Activated effector memory CD4-positive, alpha-beta T cell treated with Interleukin-2 at 50 U/mL for 16 hours (primary cell): ENCODE measurements at places on chromosomes 6 and 20.

DNA sequence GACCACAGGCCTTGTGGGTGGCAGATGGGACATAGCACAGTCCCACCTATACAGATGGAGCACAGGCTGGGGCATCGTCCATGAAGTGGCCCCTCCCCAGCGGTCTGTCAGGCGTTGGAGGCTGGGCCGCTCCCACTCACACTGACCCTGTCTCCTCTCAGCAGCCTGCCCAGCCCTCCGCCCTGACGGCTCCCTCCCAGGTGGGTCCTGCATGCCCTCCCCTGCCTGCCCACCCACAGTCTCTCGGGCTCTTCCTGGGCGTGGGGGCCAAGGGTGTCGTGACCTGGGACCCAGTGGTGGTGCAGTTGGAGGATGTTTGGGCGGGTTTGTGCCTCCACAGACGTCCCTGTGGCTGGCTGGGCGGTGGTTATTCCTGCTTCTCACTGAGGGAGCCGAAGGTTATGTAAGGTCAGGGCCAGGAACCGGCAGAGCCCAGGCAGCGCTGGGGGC is 22.3 kb downstream of the COL20A1 start:
- no peak for DNase-seq

GRCh38 chr6:1297746-1298145 is 14.2 kb upstream of the FOXQ1 start:
- DNase-seq: no peak

GRCh38 chr20:63330940-63331339 is 30.2 kb downstream of the CHRNA4 start:
- no peak for DNase-seq

DNA sequence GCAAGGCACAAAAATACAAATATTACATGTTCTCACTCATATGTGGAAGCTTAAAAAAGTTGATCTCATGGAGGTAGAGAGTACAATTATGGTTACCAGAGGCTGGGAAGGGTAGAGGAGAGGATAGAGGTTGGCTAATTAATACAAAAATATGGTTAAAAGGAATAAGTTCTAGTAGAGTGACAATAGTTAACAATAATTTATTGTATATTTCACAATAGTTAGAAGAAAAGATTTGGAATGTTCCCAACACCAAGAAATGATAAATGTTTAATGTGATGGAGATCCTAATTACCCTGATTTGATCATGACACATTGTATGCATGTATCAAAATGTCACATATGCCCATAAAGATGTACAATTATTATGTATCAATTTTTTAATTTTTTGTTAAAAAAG is 1.8 kb downstream of the ALDH8A1 start:
- DNase-seq: no peak

GRCh38 chr6:147991961-147992360 is 350.7 kb upstream of the SASH1 start:
- no peak for DNase-seq

DNA sequence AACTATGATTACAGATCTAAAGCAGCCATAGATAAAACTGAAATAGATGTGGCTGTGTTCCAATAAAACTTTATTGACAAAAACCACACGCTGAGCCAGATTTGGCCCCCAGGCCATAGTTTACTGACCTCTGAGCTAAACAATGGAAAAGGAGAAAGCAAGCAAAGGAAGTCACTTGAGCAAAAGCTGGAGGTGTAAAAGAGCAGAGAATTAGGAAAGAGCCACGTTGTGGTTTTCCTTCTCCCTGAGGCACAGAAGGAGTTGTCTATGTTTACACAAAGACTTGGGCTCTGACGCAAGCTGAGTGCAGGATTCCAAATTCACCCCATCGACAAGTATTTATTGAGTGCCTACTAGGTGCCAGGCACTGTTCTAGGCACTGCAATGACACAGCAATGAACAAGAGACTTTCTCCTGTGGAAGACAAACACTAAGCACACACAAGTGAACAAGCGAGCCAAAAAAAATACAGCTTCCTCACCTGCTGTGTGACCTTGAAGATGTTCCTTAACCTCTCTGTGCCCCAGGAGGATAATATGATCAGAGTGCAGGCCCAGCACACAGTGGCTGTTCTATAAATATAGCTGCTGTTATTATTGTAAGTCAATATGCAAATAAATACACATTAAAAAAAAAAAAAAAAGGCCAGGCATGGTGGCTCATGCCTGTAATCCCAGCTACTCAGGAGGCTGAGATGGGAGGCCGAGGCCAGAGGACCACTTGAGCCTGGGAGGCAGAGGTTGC is 75.4 kb upstream of the PTPN1 start:
- no peak for DNase-seq

- DNase-seq: no peak
Measured at GRCh38 chr6:34378470-34378869, 14.0 kb downstream of the NUDT3 start.

- no peak for DNase-seq
Measured at GRCh38 chr20:44014807-44015732, 100.4 kb downstream of the TOX2 start.

DNA sequence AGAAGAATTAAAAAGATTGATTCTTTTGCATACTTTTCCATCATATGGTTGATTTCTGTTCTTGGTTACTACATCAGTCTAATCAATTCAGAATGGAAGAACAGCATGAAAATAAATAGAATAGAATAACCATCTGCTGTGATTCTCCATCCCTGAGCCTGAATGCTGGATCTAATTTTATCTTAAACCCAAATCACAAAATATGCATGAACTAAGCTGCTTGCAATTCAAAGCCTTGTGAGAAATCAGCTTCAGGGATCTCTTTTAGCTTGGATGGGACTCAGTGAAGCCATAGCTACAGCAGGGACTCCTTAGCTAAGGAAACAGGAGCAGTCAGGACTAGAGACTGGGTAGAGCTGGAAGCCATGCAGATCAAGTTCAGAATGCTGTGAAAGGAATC is 74.1 kb downstream of the TPBG start:
- DNase-seq: no peak

DNA sequence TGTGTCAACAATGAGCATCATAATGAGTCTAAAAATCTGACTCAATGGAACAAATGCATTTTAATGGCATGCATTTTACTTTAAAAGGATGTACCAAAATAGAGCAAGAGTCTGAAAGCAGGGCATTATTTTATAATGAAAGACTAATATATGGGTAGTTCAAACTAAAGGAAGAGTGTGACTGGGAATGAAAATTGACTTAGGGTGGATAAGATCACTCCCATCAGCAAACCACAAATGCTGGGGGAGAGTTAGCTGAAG is 114.7 kb downstream of the SOX4 start:
- no peak for DNase-seq
